ENCODE measurements at places on chromosomes 11 and 22. TPM values are rescaled to one million over a fixed set of nuclear protein-coding genes. Genes with fewer than 3 reads are reported as not detected.

The OR4C16 gene
- total RNA-seq = not detected

The THAP12 gene
- total RNA-seq = 35.7 TPM

The FAM227A gene
- total RNA-seq = not detected

The EXPH5 gene
- total RNA-seq = under 0.01 TPM

The ADAMTS8 gene
- total RNA-seq = not detected

The APOL4 gene
- total RNA-seq = 3.3 TPM

The MS4A15 gene
- not detected for total RNA-seq

The B4GALNT4 gene
- 0.05 TPM for total RNA-seq

The DCUN1D5 gene
- total RNA-seq = 128 TPM

The PTDSS2 gene
- total RNA-seq = 33.6 TPM

The PDGFD gene
- total RNA-seq = 14.5 TPM

The FIBIN gene
- total RNA-seq = not detected

The GGTLC3 gene
- not detected for total RNA-seq

The DEUP1 gene
- total RNA-seq = not detected

The APOL5 gene
- not detected for total RNA-seq

The MMP12 gene
- total RNA-seq = 0.05 TPM

All from mammary microvascular endothelial cell (primary cell).